Progenitor cell of endocrine pancreas (in vitro differentiated cells): ENCODE measurements at places on chromosomes 16 and 17.

DNA sequence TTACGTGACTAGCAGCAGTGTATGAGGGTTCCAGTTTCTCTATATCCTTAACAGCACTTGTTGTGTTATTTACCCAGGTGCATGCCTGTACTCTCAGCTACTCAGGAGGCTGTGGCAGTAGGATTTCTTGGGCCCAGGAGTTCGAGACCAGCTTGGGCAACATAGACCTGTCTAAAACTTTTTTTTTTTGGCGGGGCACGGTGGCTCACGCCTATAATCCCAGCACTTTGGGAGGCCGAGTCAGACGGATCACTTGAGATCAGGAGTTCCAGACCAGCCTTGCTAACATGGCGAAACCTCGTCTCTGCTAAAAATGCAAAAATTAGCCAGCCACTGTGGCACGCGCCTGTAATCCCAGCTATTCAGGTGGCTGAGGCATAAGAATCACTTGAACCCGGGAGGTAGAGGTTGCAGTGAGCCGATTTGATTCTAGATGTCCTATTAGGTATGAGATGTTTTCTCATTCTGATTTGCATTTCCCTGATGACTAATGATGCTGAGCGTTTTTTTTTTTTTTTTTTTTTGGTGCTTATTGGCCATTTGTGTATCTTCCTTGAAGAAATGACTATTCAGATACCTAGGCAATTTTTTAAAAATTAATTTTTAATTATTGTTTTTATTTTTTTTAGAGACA, 13.4 kb downstream of the CASC3 start:
- no peak for DNase-seq

DNA sequence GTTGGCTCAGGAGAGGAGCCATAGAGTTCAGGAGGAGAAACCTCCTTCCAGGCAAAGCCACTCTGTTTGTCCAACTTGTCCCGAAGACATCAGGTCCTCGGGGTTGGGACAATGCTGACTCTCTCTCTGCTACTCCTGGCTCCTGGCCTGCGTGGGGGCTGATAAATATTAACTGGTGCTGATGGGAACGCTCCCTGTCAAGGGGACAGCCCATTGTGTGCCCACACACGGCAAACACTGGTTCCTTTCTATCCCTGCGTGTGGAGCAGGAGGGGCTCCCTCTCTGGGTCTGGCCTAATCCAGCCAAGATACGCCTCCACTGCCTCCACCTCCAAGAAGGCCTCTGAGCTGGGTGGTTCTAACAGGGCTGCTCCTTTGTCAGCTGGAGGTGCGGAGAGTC, 4.4 kb downstream of the KIF19 start:
- DNase-seq: no peak

DNA sequence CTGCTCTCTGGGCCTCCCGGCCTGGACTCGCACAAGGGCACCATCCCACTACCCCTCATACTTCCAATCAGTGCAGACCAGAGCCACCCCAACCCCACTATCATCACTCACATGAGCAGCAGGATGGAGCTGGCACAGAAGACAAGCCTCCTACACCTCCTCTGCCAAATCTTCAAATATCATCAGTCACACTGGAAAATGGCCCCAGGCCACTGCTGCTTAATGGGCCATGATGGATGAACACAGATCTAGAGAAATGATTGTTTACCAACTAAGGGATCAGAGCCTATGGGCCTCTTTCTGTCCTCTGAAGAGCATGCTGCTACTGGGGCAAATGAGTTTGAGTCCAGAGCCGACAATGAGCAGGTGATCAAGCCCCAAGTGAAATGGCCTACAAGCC, 165.5 kb downstream of the GRIN2A start:
- DNase-seq: no peak

DNA sequence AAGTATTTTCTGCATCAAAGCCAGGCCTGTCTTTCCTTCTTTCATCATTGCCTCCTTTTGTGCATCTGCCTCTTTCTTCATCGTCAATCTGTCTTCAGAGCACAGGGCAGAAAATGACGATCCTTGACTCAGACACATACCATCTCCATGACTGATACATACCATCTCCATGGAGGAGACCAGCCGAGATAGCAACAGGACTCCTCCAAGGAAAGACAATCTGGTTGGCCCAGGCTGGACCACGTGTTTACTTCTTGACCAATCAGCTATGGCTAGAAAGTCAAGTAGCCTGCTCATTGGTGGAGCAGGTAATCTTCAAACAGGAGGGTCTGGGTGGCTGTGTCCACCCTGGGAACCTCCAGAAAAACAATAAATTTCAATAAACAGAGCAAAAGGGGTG, 164.6 kb downstream of the CPPED1 start:
- no peak for DNase-seq

- no peak for DNase-seq
These were observed 3.8 kb upstream of the XYLT1 start for GRCh38 chr16:17474572-17474971.

- DNase-seq: no peak
These were observed 61.1 kb upstream of the VPS4A start for GRCh38 chr16:69250081-69250480.

GRCh38 chr16:22788193-22788530, 25.8 kb upstream of the HS3ST2 start:
- no peak for DNase-seq
